ENCODE measurements at places on chromosomes 5 and 9.

- no peak for DNase-seq
Measured at GRCh38 chr5:134086225-134086942, 28.1 kb upstream of the TCF7 start.

GRCh38 chr5:147989994-147990393 is 73.8 kb upstream of the SPINK5 start:
- no peak for DNase-seq

DNA sequence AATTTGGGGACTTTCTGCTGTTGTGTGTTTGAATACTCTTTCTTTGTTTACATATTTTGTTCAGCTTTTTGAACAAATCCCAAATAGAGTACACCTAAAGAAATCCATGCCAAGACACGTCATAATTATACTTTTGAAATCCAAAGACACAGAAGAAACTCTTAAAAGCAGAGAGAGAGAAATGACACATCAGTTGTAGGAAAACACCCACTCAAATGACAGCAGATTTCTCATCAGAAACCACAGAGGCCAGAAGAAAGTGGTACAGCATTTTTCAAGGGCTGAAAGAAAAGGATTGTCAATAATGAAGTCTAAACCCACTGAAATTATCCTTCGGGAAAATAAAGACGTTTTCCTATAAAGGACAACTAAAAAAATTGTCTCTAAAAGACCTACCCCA is 378.6 kb downstream of the GADD45G start:
- no peak for DNase-seq

GRCh38 chr5:179964015-179964414 is 56.3 kb upstream of the TBC1D9B start:
- DNase-seq = no peak

DNA sequence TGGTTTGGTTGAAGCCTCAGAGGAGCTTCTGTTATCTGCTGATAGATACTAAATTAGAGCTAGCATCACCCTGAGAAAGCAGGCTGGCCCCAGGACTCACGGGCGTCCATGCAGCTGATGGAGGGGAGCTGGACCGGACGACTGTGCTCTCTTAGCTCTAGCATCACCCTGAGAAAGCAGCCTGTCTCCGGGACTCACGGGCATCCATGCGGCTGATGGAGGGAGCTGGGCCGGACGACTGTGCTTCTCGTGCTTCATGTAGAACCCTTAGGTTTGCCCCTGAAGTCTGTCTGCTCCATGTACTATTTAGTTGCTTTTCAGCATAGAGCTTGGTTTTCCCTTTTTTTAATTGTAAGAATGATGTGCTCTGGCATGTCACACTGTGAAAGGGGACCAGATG is 16.3 kb upstream of the LTC4S start:
- no peak for DNase-seq

GRCh38 chr5:42021923-42022322 is 96.8 kb downstream of the FBXO4 start:
- DNase-seq = no peak

DNA sequence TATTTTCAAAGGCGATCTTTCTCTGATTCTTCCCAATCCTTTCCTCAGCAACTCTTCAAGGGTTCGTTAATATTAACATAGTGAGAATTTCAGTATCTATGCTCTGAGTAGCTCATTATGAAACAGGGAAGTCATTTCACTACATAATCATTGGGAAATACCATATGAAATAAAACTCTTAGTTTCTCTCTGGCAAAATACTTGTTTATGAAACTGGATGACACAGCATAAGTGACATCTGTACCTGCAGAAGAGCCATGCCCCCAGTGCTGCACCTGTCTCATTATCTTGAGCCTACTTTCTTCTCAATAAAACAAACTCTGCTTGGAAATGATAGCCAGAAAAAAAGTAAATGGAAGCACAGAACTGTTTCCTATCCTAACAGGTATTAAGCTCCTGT is 33.8 kb upstream of the OTULIN start:
- no peak for DNase-seq

DNA sequence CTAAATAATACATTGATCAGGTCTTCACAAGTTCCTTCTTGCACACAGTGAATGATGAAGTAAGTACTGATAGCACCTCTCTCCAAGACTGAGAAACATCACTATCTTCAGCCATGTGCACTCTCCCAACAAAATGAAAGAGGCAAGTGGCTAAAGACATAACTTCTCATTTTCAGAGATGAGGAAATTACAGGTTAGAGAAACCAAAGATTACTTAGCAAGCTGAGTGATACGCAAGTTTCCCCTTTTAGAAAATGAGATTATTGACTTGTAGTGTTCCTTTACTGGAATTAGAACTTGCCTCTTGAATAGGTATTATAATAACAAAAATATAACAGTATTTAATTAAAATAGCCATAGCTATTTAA is 21.6 kb downstream of the CEMIP2 start:
- no peak for DNase-seq

GRCh38 chr9:23798325-23798724 is 27.7 kb downstream of the ELAVL2 start:
- DNase-seq = no peak

DNA sequence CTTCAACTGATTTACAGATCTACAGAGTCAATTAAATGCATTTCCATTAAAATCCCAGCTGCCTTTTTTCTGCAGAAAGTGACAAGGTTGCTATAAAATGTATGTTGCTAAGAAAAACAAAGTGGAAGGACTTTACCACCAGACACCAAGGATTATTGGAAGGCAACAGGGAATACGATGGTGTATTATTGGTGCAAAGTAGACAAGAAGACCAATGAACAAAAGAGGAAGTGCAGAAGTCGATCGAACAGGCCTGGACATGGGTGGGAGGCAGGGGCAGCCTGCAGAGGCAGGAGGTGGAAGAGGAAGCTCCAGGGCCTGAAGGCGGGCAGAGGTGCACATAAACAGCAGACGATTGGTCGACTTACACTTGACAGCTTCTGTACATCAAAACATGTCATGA is 10.6 kb upstream of the SLC6A19 start:
- DNase-seq = no peak

DNA sequence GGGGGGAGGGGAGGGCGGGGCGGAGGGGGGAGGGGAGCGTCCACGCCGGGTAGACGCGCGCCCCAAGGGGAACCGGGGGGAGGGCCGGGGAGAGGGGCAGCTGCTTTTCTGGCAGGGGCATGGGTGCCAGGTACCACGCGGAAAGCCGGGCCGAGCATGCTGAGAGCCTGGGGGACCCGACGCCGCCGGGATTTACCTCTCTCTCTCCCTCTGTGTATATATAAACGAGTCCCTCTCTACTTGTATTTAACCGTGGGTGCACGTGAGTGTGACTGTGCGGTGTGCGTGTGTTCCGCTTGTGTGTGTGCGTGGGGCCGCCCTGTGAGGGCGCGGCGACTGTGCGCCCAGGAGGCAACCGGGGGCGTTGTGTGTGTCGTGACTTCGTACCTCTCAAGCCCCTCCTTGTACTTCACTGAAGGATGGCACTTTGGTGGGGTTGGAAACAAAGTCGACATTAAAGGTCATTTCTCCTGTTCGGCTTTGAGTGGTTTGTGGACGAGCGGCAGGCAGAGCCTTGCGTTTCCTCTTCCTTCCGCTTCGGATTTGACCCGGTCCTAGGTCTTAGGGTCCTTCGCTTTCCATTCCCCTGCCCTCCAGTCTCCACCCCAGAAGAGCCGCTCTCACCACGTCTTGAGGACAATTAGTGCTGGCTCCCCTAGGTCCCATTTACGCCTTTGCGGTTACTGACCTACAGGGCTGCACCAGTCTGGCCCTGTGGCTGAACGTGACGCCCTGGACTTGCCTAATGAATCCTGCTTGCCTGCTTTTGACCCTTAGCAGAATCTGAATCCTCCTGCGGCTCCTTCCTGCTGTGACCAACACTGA is 36.2 kb upstream of the TTC1 start:
- no peak for DNase-seq

GRCh38 chr9:113417370-113417769 is 6.8 kb downstream of the C9orf43 start:
- DNase-seq = no peak

DNA sequence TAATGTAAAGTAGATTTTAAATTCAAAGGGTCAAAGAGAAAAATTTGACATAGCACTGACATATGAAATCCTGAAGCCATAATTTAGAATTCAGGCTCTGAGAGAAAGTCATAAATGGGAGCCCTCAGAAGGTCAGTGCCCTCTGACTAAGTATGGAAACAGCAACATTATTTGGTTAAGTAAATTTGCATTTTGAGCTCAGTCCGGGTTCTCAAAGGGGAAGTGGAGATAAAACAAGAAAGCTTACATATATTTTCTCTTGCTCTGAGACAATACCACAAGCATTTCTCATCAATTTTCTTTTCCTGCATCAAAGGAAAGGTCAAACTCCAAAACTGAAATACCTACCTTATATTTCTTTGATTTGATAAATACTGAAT is 348.0 kb downstream of the SEMA5A start:
- no peak for DNase-seq

- DNase-seq = no peak
Measured at GRCh38 chr9:100126423-100126822, 27.4 kb downstream of the INVS start.

GRCh38 chr5:119270121-119270565 is 85.7 kb upstream of the TNFAIP8 start:
- DNase-seq = no peak
